ENCODE measurements at places on chromosomes 5 and 9.

DNA sequence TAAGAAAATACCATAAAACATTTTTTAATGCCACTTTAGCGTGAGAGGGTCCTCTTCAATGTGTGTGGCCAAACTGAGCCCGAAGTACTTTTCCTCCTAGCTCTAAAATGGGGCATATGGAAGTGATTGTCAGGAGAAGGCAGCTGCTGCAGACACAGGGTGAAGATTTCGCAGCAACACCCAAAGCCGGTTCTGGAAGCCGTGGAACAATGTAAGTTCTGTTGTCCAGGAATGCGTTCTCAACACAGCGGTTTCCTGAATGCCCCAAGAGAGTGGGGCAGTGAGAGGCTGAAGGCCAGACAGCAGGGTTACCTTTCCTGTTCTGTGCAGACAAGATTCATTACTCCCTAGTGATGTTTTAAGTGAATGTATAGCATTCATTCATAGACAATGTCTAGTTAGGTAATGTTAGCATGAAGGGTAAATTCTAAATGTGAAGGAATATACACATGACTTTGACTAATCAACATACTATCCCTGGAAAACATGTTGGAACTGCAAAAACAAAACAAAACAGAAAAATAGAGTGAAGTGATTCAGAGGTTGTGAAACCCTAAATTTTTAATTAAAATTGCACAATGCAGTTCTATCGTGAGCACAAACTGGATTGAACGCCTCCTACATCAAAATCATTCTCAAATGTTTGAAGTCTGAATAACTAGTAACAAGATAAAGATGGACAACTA is 197.0 kb upstream of the SEMA6A start:
- DNase-seq = no peak

DNA sequence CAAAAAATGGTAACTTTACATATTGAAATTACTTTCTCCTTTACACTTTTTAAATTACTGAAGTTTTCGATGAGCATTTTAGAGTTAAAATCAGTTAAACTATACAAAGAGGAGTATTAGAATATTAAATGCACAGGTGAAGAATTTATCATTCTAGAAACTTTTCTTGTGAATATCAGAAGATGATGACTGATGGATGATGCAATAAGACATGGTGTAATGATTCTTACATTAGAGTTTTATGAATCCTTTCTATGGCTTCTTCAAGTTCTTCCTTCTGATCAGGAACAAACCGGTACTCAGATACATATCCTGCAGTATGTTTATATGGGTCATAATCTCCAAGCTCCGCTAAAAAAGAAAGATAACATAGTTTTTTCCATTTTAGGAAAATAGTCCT is 154.4 kb downstream of the EPB41L4A start:
- DNase-seq = no peak

GRCh38 chr9:101618698-101619097 is 23.9 kb upstream of the PPP3R2 start:
- no peak for DNase-seq

DNA sequence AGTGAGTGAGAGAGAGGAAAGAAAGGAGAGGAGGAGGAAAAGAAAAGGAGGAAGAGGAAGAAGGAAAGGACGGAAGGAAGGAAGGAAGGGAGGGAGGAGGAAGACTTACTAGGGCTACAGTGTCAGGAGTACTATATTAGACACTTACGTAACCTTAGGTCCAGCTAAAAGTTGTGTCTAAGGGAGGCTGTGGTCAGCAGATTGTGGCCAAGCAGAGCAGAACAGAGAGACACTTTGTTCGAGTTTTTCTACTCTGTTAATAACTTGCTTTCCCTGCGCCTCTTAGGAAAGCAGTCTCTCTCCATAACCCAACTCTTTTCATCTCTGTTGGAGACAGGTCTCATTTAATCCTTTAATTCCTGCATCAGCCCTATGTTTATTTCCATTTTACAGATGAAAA is 138.9 kb downstream of the KCNN2 start:
- no peak for DNase-seq

GRCh38 chr9:16262477-16263261 is 607.8 kb downstream of the BNC2 start:
- no peak for DNase-seq

DNA sequence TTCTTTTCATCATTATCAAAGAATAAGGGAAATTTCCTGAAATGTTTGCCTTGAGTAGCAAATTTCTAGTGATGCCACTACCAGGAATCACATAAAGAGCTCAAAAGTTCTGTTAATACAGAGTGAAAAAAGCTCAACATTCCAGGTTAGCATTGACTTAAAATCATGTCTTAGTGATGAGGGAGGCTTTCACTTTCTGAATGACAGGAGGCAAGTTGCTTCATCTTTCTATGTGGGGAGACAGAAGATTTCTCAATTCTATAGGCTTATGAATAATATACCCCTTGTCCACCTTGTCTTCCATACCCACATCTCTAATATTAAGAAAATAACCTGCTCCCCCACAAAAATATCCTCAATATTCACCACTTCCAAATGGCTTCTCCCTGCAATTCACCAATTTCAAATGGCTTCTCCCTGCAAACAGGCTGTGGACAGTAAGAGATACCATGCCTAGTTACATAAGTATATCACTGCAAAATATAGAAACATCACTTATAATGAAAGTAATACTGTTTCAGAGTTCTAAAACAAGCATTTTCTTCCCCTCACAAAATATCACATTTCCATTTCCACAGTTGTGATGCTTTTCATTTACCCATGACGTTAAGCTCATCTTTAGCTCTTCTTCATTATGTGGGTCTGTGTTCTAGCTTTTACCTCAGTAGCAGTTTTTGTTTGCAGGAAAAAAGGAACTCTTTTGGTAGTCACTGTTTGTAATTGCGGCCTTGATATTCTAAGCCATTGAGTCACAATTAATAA is 2.2 kb upstream of the JAK2 start:
- no peak for DNase-seq

GRCh38 chr5:147927901-147928300 is 21.6 kb upstream of the C5orf46 start:
- no peak for DNase-seq

GRCh38 chr5:127813633-127814587 is 110.7 kb downstream of the CCDC192 start:
- no peak for DNase-seq

GRCh38 chr5:150075233-150075632 is 11.1 kb downstream of the CSF1R start:
- DNase-seq = no peak

GRCh38 chr9:17509701-17510100 is 69.2 kb upstream of the SH3GL2 start:
- no peak for DNase-seq

- DNase-seq = no peak
These were observed 10.0 kb upstream of the CARD9 start for GRCh38 chr9:136383436-136383835.

GRCh38 chr5:172717481-172718195 is 53.4 kb downstream of the DUSP1 start:
- no peak for DNase-seq

DNA sequence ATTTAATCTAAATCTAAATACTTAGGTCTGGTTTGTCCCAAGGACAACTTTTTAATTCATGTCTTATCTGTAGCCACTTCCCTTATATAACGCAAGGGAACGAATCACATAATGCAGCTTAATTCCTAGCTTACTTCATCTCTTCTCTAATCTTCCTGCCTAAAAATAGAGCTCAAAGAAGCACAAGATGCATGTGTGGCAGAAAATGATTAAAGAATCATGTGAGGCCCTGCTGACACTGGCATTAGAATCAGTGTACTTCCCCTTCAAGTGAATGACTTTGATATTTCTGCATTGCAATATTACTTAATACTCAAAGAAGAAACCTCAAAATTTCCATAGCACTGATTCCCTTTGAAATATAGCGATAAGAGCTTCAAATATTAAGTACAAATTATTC is 317.9 kb upstream of the FTMT start:
- no peak for DNase-seq

DNA sequence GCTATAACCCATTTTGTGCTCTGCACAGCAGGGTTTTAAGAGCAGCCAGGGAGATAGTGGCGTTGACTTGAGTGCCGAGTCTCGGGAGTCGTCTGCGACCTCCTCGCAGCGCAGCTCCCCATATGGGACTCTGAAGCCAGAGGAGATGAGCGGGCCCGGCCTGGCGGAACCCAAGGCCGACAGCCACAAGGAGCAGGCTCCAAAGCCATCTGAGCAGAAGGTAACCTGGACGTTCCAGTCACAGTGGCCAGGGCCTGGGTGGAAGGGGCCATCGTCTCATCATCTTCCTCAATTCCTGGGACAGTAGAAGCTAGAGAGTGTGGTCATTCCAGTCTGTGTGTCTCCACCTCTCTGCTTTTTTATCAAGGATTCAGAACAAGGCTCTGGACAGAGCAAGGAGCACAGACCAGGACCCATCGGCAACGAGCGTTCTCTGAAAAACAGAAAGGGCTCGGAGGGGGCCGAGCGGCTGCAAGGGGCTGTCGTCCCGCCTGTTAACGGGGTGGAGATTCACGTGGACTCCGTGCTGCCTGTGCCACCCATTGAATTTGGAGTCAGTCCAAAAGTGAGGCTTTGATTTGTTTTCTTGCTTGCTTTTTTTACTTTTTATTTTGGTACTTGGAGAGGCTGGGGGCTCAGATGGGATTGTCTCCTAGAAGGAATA is 20.2 kb upstream of the POMT1 start:
- no peak for DNase-seq

GRCh38 chr9:76926324-76926741 is 20.4 kb upstream of the PRUNE2 start:
- DNase-seq = no peak

DNA sequence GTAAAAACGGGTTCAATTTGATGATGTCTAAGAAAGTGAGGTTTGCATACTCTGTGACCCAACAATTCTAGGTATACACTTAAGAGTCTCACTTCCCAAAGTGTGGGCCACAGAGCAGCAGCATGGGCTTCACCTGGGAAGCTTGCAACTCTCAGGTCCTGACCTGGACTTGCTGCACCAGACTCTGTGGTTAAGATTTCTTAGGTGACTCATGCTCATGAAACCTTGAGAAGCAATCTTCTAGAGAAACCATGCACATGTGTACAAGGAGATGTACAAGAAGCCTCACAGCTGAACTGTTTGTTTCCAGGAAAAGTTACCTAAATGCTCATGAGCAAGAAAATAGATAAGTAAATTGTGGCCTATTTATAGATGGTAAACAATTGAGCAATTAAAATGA is 30.0 kb downstream of the DNAJC21 start:
- DNase-seq = no peak

DNA sequence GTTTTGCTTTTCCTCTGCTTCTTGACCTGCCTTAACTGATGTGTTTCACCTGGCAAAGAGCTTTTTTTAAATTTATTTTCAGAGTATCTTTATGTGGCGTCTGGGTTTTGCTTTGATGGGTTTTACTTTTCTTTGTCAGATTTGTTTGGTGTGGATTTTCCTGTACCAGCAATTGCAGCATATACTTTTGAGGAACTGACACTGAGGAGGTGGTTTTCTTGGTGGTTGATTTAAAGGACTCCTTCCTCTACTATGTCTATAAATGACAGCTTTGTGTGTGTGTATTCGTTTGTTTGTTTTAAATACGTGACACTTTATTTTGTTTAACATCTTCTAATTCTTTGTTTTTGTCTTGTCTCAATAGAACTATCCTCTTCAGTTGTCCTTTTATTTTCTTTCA is 1071.9 kb upstream of the ARRDC3 start:
- DNase-seq = no peak

DNA sequence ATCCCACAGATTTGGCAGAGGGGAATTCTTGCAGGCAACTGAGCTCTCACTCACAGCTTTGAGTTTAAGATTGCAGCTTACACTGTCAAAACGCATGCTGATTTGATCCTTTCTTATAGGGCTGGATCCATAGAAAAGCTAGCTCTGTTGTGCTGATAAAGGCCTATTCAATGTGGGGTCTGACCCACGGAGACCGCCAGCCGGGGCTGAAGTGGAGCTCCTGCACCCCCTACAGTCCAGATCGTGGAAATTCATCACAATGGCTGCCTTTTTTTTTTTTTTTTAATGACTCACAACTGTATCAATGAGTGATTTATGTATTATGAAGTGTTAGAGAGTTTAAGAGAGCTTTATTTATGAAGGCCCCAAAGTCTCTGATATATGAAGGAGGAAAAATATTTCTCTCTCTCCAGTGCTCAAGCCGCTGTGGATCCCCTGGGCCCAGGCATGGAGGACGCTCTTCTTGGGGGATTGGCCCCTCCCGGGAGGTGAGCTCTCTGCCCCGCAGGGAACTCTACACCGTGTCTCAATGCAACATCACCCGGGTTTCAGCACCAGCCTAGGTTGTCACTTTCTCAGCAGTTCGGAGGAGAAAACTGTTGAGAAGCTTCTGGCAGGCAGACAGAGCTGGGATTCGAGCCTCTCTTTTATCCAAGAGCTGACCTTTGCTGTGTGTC is 700.2 kb downstream of the IRX1 start:
- no peak for DNase-seq

DNA sequence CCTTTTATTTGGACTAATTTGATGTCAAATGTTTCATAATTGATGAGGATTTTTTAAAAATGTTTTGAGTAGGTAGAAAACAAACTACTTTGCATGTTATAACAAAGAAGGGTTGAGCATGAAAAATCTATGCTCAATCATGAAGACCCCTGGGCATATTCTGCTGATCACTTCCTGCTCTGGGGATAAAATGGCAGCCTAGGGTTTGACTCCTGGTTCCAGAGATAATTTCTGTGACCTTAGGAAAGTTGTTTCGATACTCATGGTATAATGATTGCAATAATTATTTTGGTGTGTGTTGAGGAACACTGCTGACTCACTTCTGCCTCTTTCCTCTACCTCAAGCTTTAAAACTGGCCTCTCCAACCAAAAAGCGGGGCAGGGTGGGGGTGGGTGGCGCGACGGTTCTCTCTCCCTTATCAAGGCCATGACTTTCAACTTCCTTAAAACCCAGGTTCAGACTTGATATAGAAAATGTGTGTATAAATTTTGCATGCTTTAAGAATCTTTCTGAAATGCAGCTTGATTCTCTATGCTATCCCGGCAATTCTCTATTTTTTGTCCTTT is 6.0 kb upstream of the PIP5K1B start:
- no peak for DNase-seq

- no peak for DNase-seq
These were observed 61.2 kb upstream of the JAK2 start for GRCh38 chr9:4923580-4924544.

GRCh38 chr5:134125039-134126015 is 10.8 kb downstream of the TCF7 start:
- no peak for DNase-seq

DNA sequence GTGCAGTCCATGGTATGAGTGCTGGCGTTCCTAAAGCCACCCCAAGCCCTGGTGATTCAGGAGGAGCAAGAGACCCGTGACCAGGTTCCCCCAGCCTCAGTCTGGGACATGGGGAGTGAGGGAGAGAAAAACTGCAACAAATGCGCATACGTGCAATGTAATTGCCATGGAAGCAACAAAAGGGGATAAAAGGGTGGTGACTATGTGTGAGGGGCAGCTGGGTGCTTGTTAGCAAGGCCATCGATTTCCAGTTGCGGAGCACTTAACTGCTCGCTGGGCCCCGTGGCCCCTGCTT is 709 bp upstream of the SH3PXD2B start:
- DNase-seq = no peak

Measured in T-cell (primary cell).